ENCODE measurements at places on chromosomes 5 and 9.

- no peak for DNase-seq
Measured at GRCh38 chr5:129629575-129629974, 118.3 kb upstream of the MINAR2 start.

DNA sequence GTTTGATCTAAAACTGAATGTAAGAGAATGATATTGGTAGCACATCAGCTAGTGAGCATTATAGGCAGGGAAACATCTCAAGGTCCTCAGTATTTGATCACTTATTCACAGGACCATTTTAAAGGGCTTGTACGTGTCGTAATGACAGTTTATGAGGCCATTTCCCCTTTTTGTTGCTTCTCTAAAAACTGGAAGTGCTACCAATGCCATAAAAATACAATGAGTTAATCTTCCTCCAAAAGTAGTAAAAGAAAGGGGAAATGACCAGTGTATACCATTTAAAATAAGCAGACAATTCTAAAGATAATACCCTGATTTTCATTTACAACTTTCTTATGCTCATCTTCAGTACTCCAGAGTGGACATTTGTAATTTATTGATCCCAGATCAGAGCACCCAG is 285.8 kb upstream of the PCSK5 start:
- DNase-seq: no peak

- no peak for DNase-seq
Measured at GRCh38 chr9:129133082-129133481, 21.9 kb downstream of the PTPA start.

DNA sequence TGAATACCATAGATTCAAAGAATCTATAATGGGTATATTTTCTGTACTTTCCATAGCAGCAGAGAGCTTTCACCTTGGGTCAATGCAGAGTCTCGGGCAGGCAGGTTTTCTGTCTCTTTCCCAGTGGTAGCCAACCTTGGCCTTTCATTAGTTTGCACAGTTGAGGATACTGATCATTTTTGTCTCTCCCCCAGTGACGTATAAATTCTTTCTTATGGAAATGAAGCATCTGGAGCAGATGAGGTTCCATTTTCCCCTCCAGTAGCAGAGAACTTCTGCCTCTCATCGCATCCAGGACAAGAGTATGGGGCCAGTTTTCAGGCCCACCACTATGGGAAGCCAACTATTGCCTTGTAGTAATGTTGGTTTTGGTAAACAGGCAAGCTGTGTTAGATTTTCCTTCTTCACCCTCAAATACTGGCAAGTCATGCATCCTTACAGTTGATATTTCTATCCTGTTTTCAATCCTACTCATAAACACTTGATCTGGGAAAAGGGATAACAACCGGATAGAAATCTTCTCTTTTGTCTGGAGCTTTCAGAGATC is 845.2 kb upstream of the CDH18 start:
- no peak for DNase-seq

- no peak for DNase-seq
Measured at GRCh38 chr9:126421567-126422428, 95.2 kb downstream of the MVB12B start.

DNA sequence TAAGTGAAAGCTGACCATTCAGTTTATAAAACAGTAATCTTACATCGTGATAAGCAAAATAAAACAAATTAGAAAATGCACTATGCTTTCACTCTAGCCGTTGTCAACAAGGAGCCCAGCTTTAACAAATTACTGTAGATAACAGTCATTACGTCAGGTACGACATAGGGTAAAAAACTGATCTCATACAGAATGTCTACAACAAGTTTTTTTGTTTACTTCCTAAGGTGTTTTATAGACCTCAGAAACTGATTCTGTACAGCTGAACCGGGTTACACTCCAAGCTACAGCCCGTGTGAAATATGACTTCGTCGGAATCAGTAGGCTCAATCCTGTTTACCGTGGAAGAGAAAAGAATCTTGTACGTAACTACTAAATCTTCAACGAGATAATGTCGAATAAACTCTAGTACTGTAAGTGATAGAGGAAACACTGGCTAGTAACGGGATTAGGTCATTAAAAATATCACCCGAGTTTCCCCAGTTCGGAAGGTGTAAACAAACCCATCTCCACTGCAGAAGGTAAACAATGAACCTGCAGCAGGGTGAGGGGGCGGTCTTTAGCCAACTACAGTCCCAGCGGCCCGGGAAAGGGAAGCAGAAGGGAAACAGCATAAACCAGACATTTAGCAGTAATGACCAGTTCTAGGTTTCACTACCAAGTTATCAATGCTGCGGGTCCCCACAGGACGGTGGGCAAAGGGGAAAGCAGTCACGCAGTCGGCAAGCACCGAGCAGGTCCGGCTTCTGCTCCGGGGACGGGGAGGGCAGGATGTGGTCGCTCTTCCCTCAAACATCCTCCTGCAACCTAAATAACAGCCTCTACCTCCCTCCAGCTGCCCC is 1.1 kb downstream of the RICTOR start:
- peak; percentile 11 for DNase-seq
